ENCODE measurements at places on chromosomes 5 and 9.
A peak's percentile ranks its signal among the peaks of the same experiment; 100 is the strongest.

DNA sequence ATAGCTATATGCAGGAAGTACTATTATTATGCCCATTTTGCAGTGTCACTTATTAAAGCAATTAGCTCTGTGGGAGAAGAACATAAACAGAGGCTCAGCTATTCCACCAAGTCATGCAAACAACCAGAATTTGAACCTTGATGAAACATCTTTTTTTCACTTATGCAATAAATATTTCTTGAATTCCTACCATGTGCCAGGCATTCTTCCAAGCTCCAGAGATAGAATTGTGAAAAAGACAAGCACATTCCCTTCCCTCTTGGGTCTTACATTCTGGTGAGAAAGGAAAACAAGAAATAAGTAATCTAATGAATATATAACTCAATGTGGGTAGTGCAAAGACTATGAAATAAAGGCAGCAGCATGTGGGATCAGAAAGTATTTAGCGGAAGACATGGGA is 32.1 kb upstream of the ADRB2 start:
- DNase-seq: no peak

GRCh38 chr5:129698661-129699060 is 49.2 kb upstream of the MINAR2 start:
- DNase-seq: no peak

- no peak for DNase-seq
Observed at GRCh38 chr5:57626703-57627102, 144.1 kb upstream of the ACTBL2 start.

DNA sequence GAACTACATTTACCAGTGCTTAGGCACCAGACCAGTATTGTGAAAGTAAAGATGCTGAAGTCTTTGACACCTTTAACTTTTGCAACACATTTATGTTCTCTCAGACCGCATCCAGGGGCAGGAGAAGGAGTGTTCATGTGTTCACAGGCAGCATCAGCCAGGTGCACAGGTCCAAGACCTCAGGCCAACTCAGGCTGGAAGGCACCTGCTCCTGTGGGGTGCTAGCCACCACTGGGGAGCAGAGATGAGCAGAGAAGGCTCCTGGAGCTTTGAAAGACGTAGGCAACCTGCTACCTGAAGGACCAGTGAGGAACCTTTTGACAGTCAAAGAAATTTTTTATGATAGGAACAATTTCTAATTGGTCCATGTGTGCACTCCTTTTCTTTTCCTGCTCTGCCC is 35.6 kb downstream of the DAPK1 start:
- DNase-seq: no peak

GRCh38 chr9:114701988-114702387 is 20.0 kb upstream of the TEX48 start:
- DNase-seq: no peak

DNA sequence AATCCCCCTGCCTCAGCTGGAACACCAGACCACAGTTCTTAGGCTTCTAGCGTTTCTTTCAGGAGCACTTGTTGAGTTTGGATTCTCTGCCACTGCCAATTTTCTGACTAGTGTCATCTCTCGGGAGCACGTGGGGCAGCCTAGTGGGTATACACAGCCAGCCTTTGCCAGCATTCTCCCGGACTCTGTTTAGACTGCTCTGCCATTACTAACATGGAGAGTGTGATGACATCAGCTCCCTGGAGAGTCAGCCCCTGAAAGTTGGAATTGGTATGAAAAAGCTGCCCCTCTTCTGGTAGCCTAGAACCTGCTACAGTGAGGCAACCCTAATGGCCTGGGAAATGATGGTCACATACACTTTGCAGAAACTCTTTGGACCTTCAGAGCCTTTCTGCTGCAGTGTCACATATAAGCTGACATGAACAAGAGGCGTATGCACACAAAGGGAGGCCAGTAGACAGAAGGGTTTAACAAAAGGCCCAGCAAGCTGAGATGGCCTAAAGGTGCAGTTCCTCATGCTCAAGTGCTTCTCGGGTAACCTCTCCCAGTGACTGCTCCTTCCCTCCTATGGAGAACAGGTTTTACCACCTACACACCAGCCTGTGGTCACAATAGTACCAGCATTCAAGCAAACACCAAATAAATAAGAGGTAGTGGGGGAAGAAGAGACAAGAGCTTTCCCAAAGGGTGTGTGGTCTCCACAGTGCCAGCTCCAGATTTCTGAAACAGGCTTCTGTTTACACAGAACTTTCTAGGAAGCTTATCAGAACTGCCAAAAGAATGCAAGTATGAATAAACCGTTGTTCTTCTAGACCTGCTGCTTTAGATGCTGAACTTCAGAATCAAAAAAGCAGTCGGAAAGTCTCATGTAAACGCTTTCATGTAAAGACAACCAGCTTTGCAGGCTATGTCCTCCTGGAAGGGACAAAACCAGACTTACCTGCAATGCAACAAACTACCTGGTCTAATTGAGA is 16.5 kb downstream of the SPACA9 start:
- no peak for DNase-seq

- peak; percentile 67 for DNase-seq
Observed at GRCh38 chr5:172683645-172684471, 42.8 kb downstream of the NEURL1B start.

- DNase-seq: no peak
Observed at GRCh38 chr5:63263411-63263810, 684.8 kb downstream of the LRRC70 start.

DNA sequence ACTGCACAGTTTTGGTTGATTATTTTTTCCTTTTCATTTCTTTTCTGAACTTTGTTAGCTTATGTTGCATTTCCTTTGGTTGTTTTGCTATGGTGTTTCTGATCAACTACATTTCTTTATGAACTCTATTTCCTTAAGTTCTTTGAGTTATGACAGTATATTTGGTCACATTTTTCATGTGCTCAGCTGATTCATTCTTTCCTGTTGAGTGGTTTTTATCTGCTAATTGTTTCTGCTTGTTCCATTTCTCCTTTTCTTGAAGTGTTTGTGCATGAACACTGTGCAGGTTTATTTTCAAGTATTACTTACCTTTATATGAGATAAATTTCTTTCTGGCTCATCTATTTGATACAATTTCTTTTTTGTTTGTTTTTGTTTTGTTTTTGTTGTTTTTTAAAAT is 50.9 kb upstream of the MACIR start:
- DNase-seq: no peak

DNA sequence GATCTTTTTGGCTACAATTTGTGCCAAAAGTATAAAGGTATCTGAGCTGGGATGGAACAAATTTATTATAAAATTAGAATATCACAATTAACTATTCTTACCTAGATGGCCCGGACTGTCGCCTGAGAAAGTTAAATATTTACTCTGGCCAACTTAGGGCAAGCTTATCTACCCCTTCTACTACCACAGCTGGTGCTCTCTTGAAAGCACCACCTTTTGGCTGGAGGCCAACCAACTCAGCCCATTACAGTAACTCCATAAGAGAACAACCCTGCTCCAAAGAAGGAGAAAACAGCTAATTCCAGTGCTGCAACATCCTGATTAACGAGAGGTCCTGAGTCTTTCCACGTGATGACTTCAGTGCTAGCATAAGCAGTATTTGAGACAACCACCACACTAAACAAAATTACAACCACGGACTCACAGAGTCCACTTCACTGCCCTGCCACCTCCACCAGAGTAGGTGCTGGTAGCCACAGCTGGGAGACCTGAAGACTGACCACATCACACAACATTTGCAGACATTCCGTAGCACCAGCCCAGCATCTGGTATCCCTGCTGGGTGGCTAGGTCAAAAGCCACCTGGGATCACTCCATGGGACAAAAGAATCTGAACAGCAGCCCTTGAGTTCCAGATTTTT is 43.2 kb downstream of the RGMB start:
- DNase-seq: no peak

DNA sequence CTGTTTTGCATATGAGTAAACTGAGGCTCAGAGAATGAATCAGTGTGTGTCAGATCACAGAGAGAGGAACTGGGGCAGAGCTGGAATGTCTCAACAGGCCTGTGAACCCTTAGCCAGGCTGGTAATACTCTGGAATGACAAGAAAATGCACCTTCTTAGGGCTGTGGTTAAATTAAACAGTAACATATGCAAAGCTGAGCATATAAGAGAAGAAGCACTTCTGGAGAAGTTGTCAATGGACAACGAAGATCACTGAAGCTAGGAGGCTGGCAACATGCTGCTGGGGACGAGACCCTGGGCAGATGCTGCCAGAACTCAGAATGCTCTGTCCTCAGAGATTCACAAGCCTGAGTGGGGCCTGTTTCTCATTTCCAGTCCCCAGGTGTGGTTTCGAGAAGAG is 64.6 kb upstream of the EPB41L4B start:
- DNase-seq: no peak

Data from naive thymus-derived CD8-positive, alpha-beta T cell (primary cell).